Trophoblast cell (in vitro differentiated cells and primary cell): ENCODE measurements at places on chromosomes 12 and 14.

GRCh38 chr12:117522559-117522958 is 161.1 kb upstream of the NOS1 start:
- no peaks in the 10 kb centered on the region for H3K36me3 ChIP-seq
- DNase-seq = no peak
- no peaks in the 10 kb centered on the region for H3K4me1 ChIP-seq

GRCh38 chr12:8780389-8780788 is 42.0 kb upstream of the A2ML1 start:
- H3K27me3 ChIP-seq = no peaks in the 10 kb centered on the region
- H3K36me3 ChIP-seq = peaks cover 20% of the 10 kb centered on the region
- H3K4me3 ChIP-seq = no peak overlapping the region

DNA sequence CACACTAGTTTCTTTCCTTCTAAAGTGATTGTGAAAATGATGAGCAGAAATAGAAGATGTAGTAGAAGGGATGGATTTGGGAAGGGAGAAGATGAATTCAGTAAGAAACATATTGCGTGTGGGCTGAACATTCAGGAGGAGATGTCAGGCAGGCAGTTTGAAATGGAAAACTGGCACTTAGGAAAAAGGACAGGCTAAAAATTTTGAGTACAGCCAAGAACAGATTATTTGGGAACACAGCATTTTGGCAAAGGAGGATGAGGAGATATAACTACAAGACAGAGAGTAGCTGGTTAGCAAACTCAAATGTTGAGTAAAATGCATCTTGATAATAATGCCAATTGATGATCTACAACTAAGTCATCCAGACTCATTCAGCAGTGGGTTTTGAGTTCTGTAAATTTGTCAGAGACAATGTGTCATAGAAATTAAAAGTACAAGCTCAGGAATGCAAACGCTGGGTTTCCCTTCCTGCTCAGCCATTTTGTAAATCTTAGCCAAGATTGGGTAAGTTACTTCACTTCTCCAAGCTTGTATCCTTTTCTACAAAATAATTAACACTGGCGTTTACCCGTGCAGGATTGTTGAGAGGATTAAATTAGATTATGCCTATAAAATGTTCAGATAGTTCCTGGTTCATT is 255.0 kb downstream of the NAV3 start:
- no peaks in the 10 kb centered on the region for H3K4me1 ChIP-seq
- H3K27me3 ChIP-seq = no peaks in the 10 kb centered on the region
- no peak for DNase-seq
- H3K4me3 ChIP-seq = no peak overlapping the region
- H3K27ac ChIP-seq = no peak overlapping the region

DNA sequence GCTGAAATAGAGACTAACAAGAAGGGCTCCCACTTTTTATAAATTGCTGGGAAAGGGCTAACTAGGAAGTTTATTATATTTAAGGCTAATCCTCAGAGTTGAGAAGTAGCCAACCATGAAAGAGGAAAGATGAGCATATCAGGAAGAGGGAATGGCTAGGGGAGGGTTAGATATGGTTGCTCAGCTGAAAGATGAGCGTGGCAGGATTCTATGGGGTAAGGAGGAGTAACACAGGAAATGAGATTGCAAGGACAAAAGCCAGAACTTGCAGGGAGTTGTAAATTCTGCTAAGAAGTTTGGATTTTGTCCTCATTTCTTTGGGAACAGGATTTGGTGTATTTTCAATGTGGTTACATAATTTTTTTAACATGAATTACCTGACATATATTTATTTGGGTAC is 127.4 kb upstream of the ATP2B1 start:
- no peak for DNase-seq
- H3K36me3 ChIP-seq = no peaks in the 10 kb centered on the region
- no peaks in the 10 kb centered on the region for H3K27me3 ChIP-seq
- H3K4me1 ChIP-seq = no peaks in the 10 kb centered on the region
- H3K4me3 ChIP-seq = no peak overlapping the region
- H3K27ac ChIP-seq = no peak overlapping the region

DNA sequence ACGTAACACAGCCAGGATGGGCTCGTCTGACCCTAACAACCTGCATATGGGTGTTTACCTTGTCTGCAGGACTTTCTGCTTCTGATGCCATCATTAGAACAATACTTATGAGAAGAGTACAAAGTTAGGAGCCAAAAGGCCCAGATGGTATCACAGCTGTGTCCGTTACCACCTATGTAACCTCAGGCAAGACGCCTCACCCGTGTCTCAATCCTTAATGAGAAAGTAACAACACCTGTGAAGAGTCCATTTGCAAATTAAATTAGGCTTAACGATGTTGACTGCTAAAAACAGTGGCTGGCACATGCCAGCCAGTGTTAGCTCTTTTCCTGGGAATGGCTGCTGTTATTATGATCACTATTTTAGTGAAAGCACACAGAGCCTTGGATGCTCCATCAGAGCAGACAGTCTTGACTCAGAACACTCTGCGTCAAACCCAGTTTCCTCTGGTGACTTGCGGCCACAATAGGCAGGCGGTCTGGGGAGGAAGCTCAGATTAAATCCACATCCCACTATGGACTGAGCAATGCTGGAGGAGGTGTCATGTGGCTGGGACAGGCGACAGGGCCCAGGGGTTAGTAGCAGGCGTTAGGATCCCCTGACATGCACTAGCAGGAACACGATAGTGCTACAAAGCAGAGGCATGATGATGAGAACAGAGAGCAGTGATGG is 125.3 kb downstream of the SLC15A4 start:
- DNase-seq = no peak
- H3K36me3 ChIP-seq = no peaks in the 10 kb centered on the region
- no peak overlapping the region for H3K27ac ChIP-seq
- no peaks in the 10 kb centered on the region for H3K27me3 ChIP-seq
- H3K4me3 ChIP-seq = no peak overlapping the region

DNA sequence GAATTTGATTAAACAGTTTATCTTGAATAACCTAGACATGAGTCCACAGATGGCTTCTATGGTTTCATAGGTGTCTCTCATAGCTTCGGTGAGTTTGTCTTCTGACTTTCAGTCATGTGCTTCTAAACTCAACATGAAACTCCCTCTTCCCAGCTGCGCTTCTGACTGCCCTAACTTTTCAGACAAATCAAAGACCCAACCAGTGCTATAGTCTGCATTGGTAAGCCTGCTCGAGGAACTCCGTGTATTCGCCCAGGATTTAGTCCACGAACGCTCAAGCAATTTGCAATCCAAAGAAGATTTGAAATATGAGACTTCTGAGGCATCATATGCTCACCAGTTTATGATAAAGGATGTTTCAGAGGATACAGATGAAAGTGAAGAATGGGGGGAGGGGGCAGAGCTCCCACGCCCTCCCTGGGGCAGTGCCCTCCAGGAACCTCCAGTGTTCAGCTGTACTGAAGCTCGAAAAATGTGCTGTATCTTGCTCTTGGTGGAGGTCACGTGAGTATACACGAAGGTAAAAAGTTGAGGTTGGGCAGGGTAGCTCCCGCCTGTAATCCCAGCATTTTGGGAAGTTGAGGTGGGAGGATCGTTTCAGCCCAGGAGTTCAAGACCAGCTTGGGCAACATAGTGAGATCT is 5.2 kb upstream of the RILPL2 start:
- H3K27ac ChIP-seq = no peak overlapping the region
- H3K36me3 ChIP-seq = no peaks in the 10 kb centered on the region
- H3K4me3 ChIP-seq = no peak overlapping the region
- H3K4me1 ChIP-seq = peaks cover 8% of the 10 kb centered on the region

GRCh38 chr12:71158361-71158882 is 623 bp upstream of the TSPAN8 start:
- H3K4me1 ChIP-seq = no peaks in the 10 kb centered on the region
- H3K27ac ChIP-seq = no peak overlapping the region
- no peak for DNase-seq
- no peak overlapping the region for H3K4me3 ChIP-seq
- no peaks in the 10 kb centered on the region for H3K36me3 ChIP-seq

DNA sequence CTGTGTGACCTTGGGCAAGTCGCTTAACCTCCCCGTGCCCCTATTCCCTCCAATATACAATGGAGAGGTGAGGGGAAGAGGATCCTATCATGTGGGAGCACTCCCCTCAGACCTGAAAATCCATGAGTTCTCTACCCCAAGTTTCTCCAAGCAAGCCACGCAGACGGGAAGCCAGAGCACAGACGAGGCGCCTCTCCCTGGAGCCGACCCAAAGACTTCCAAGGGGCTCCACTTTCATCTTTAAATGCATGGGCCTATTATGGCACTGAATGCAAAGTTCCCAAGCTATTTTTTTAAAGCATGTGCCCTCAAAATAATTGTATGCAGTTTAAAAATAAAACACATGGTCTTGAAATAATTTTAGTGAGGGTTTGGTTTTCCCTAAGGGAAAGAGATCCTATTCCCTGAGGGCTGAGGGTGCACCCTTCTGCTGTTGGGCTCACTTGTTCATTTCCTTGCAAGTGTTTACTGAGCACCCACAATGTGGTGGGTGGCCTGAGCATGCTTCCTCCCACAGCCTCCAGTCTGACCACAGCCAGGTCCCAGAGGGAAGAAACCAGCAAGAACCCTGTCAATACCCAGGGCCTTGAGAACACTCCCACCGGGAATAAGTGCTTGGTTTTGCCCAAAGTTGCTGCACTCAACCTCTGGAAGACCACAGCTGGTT is 14.6 kb downstream of the CMKLR1 start:
- no peaks in the 10 kb centered on the region for H3K27me3 ChIP-seq
- no peak overlapping the region for H3K27ac ChIP-seq
- H3K36me3 ChIP-seq = no peaks in the 10 kb centered on the region
- peaks cover 4% of the 10 kb centered on the region for H3K4me1 ChIP-seq
- DNase-seq = no peak

DNA sequence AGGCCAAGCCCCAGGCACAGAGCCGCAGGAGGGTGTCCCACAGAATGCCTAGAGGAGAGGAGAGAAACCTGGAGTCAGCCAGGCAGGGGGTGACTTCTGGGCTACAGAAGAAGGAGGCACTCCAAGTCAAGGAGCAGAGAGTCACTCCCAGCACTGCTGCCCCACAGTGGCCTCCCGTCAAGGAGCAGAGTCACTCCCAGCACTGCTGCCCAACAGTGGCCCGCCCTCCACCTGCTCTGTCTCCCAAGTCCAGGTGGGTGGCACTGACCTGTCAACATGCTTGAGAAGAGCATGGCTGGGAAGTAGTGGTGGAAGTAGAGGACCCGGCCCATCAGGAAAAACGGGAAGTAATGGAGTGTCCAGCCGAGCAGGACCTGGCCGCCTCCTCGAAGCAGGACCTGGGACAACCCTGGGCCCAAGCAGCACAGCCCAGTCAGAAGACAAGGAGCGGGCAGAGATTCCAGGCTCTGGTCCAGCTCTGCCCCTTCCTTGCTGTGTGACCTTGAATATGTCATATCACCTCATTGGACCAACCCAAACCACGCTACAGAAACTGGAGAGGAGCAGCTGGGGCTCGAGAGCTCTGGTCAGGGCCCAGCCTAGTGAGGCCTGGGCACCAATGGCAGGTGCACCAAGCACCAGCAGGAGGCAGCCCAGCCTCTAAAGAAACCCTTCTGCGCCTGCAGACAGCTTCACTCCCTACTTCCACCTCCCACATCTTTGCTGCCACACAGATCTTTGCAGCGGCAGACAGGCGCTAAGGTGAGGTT is 7.6 kb upstream of the NGB start:
- H3K4me1 ChIP-seq = no peaks in the 10 kb centered on the region
- no peak for DNase-seq
- H3K27me3 ChIP-seq = no peaks in the 10 kb centered on the region
- no peak overlapping the region for H3K27ac ChIP-seq
- peaks cover 32% of the 10 kb centered on the region for H3K36me3 ChIP-seq

GRCh38 chr14:69693801-69694729 is 72.9 kb upstream of the SRSF5 start:
- H3K4me3 ChIP-seq = no peak overlapping the region
- H3K27me3 ChIP-seq = no peaks in the 10 kb centered on the region
- H3K27ac ChIP-seq = no peak overlapping the region
- peaks cover 6% of the 10 kb centered on the region for H3K4me1 ChIP-seq

DNA sequence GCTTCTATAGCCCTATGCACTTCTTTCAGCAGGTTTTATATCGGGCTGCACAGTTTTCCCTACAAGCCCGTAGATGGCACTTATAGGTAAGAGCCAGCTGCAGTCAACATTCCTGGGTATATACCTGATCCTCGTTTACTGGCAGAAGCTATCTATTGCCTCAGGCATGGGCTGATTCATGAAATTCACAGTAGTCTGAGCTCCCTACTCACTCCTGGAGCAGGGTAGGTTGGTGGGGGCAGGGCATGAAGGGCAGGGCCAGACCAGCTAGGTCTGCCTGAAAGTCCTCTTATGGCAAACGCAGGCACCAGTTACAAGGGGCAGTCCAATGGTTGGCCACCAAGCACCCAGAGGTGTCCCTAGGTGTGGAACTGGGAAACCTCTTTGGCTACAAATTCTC is 345.8 kb downstream of the RPS29 start:
- H3K4me3 ChIP-seq = no peak overlapping the region
- peaks cover 6% of the 10 kb centered on the region for H3K4me1 ChIP-seq
- peak; percentile 24 for DNase-seq
- H3K27me3 ChIP-seq = no peaks in the 10 kb centered on the region
- H3K27ac ChIP-seq = no peak overlapping the region
- no peaks in the 10 kb centered on the region for H3K36me3 ChIP-seq

- no peaks in the 10 kb centered on the region for H3K4me1 ChIP-seq
- H3K27me3 ChIP-seq = no peaks in the 10 kb centered on the region
- H3K36me3 ChIP-seq = no peaks in the 10 kb centered on the region
- no peak overlapping the region for H3K4me3 ChIP-seq
- DNase-seq = no peak
Observed at GRCh38 chr12:2495417-2496112, 299.2 kb upstream of the FKBP4 start.

GRCh38 chr14:100129161-100129589 is 30.3 kb downstream of the DEGS2 start:
- no peaks in the 10 kb centered on the region for H3K27me3 ChIP-seq
- H3K4me3 ChIP-seq = no peak overlapping the region
- peaks cover 5% of the 10 kb centered on the region for H3K4me1 ChIP-seq

DNA sequence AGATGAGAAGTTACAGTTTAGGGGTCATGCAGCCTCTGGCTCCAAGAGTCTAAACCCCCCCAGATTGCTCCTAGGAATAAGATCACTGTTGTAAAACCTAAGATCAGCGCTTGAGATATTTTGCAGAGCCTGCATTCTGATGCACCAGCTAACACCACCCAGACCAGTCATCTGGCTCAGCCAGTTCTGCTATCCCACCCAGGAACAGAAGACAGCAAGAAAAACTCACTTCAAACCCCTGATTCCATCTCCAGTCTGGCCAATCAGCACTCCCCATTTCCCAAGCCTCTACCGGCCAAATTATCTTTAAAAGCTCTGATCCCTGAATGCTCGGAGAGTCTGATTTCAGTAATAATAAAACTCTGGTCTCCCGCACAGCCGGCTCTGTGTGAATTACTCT is 158.6 kb downstream of the ZNF664 start:
- H3K4me1 ChIP-seq = peaks cover 10% of the 10 kb centered on the region
- no peak overlapping the region for H3K4me3 ChIP-seq
- no peaks in the 10 kb centered on the region for H3K27me3 ChIP-seq

GRCh38 chr12:132700212-132700822 is 10.3 kb upstream of the PGAM5 start:
- H3K4me3 ChIP-seq = no peak overlapping the region
- DNase-seq = no peak
- peaks cover 34% of the 10 kb centered on the region for H3K36me3 ChIP-seq
- no peak overlapping the region for H3K27ac ChIP-seq
- no peaks in the 10 kb centered on the region for H3K4me1 ChIP-seq

- no peak for DNase-seq
- peaks cover 14% of the 10 kb centered on the region for H3K27me3 ChIP-seq
- no peaks in the 10 kb centered on the region for H3K4me1 ChIP-seq
- H3K36me3 ChIP-seq = no peaks in the 10 kb centered on the region
Observed at GRCh38 chr12:132429602-132429945, 60.4 kb upstream of the FBRSL1 start.

GRCh38 chr14:94177806-94178205 is 3.7 kb downstream of the PPP4R4 start:
- no peak overlapping the region for H3K27ac ChIP-seq
- peaks cover 5% of the 10 kb centered on the region for H3K4me1 ChIP-seq
- H3K27me3 ChIP-seq = peaks cover 11% of the 10 kb centered on the region
- no peak overlapping the region for H3K4me3 ChIP-seq
